Peyer's patch (tissue), 4 donors: ENCODE measurements at places on chromosomes 7 and 10.

GRCh38 chr10:63574011-63574410 is 52.8 kb downstream of the REEP3 start:
- no peak for DNase-seq

DNA sequence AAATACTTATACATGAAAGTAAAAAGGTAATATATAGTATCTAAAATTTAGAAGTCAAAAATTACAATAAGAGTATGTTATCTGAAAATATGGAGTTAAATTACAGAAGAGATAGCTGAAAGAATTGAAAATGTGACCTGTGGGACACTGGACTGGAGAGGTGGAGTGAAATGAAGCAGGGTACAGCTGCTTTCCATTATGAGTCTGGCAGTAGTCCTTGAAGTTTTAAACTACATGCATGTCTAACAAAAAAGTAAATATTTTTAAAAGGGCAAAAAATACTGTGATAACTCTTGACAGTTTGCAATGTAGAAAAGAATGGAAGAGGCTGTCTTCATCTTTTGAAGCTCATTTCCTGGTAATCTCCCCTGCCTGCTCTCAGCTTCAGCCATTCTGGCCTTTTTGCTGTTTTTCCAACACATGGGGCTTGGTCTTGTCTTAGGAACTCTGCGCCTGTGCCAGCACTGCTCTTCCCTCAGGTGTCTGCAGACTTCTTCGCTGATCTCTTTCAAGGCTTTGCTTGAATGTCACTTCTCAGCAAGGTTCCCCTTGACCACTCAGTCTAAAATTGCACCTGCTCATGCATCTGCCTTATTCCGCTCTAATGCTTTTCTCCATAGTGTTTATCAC is 36.9 kb downstream of the PTPRZ1 start:
- DNase-seq = no peak

- DNase-seq = peak; percentile 29
These were observed 30.4 kb downstream of the ZNF783 start for GRCh38 chr7:149292462-149292823.

DNA sequence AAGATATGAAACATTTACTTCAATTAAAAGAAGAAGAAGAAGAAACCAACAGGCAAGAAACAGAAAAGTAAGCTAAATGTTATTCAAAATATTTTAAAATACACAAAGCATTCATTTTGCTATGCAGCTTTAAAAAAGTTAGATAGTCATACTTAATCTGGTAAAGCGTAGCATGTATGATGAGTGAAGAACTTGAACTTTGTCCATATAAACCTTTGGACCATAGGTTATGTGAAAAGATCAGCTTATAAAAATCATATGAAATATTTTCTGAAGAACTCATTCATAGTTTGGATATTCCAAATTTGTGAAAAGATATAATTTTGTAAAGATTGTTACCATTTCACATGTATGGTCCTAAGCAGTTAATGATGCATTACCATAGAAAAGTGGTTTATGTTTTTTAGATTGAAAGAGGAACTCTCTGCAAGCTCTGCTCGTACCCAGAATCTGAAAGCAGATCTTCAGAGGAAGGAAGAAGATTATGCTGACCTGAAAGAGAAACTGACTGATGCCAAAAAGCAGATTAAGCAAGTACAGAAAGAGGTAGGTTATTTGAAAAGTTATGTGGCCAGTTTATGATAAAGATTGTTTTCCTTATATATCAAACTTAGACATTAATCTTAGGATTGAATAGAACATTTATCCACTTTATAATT is 37.3 kb downstream of the KIF20B start:
- no peak for DNase-seq

DNA sequence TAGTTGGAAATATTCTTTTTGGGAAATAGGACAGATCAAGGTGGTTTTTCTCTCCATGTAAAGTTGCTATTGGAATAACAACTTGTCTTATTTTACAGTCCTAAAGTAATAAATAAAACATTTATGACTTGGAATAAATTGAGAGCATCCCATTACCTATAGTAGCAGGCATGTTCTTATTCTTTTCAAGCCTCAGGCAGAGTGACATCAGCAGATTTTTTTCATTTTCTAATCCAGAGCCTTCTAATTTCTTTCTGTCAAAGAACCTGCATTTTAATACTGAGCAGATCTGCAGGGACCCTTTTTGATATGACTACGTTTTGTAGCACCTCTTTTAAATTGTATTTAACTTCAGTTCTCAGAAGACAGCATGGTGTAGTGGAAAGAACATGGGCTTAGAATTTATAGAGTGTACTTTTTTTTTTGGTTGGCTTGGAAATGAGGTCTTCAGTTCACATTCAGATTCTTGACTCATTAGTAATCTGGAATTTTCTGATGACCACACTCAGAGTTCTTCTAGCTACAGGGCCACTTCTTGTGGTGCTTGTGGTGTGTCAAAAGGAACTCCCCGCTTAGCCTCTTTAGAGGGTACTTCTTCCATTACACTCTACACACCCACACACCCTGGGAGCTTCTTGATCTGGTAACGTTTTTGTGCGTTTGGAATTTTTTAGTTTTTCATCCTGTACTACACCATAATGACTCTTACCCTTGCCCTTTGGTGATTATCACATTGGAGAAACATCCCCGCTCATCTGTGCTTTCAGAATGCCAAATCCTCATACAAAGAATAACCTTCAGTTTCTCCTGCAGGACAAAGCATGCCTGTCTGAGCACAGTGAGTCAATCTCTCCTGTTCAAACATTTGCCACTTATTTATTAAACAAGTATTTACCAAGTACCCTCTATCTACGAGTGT is 34.6 kb downstream of the AGK start:
- DNase-seq = no peak

- DNase-seq = no peak
These were observed 18.9 kb upstream of the ZNF736 start for GRCh38 chr7:64294701-64295420.

DNA sequence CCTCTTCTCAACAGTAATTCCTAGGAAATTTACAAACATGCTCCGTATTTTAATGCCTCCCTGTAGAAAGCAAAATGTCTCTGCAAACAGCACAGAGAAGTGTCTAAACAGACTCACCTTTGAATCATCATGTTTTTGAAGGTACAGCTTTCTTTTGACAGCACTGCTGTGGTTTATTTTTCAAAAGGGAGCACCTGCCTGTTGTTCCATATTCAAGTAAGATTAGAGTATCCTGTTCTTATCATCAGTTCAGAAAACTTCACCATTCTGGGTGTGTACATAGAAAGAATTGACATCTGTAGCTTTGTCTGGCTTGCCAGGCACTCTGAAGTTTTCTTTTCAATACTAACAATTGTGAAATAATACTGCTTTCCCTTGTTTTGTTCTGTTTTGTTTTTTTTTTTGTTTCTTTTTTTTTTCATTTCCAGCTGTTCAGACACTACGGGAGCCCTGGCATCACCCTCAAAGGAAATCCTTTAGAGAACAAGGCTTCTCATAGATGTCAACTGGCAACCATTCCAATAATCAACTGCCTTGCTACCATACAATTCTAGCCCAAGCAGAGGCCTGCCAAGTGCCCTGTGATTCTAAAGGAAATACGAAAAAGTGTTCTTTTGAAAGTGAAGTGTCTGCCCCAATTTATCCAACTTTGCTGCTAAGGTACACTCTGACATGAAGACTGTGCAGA is 275.9 kb downstream of the PRPF18 start:
- DNase-seq = no peak

DNA sequence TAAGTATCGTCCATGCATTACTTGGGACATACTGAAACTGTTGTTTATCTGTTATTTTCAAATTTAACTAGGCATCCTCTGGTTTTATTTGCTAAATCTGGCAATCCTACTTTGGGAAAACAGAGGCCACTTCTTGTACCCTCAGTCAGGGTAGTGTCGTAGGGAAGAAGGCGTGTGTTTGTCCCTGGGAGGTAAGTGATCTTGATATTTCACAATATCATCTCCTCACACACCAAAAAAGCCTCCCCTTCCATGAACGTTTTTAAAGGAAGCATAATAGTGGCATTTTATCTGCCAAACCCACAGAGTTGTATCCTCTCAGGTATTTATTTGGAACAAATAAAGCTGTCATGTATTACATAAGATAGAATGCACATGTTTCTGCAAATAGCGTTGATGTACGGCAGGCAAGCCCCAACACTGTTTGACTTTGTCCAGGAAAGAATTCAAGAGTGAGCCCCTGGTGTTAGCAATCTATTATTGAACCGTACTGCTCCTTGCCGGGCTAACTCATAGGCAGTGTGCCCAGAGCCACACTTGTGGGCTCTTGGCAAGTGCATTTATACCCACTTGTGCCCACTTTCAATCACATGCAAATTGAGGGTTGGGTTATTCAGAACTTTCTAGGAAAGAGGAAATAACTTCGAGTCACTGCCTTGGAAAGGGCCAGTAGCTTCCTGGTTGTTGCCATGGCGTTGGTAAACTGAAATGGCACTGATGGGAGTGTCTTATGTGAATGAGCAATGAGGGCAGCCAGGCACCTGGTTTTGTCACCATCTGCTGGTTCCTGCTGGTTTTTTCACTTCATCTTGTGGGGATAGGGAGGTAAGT is 266.0 kb downstream of the USP6NL start:
- DNase-seq = no peak

GRCh38 chr10:63468947-63469346 is 3.2 kb upstream of the JMJD1C start:
- DNase-seq = no peak

DNA sequence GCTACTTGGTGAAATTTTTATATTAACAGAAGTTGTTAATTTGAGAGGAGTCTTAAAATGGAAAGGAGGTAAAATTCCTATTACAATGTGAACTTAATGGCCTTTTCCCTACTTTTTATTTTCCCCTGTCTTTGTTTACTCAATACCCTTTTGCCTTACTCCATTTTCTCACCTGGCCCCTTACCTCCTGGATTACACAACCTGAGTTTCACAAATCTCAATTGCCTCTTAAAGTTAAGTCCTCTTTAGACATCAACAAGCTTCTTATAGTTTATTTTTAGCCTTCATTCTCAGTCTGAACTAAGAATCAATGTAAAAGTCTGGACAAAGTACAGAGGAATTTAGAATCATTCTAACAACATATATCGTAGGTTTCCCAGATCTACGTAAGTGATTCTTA is 247.0 kb downstream of the PCDH15 start:
- no peak for DNase-seq
